NCI-H69 (cell line): ENCODE measurements at places on chromosomes 5 and 9.

GRCh38 chr9:38720083-38720745 is at the start of gene FAM240B:
TSS of gene FAM240B (minus strand) at chr9:38720133. CDS start at chr9:38703999, 16,134 bp downstream.
- DNase-seq = no peak

DNA sequence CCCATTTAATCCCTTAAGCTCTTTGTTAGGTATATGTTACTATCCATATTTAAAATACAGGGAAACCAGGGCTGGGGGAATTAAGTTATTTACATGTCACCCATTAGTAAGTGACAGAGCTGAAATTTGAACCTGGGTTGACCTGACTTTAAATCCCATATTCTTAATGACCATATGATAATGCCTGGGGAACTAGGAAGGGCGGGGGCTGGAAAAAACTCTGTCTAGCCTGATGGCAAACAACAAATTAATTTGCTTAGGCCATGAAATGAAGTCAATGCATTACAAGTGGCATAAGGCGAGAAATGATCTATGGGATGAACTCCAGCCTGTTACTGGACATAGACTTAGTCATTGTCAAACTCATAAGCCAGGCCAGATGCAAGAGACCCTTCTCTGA is 325.7 kb upstream of the WWC1 start:
- peak; percentile 35 for DNase-seq

- DNase-seq = no peak
Observed at GRCh38 chr5:2505217-2505616, 246.3 kb downstream of the IRX2 start.

GRCh38 chr9:109440797-109441287 is 57.3 kb downstream of the PTPN3 start:
- DNase-seq = peak; percentile 90

GRCh38 chr9:101480386-101480785 is 44.8 kb upstream of the ALDOB start:
- peak; percentile 92 for DNase-seq

- DNase-seq = no peak
Observed at GRCh38 chr5:160494451-160494850, 72.8 kb downstream of the PTTG1 start.

DNA sequence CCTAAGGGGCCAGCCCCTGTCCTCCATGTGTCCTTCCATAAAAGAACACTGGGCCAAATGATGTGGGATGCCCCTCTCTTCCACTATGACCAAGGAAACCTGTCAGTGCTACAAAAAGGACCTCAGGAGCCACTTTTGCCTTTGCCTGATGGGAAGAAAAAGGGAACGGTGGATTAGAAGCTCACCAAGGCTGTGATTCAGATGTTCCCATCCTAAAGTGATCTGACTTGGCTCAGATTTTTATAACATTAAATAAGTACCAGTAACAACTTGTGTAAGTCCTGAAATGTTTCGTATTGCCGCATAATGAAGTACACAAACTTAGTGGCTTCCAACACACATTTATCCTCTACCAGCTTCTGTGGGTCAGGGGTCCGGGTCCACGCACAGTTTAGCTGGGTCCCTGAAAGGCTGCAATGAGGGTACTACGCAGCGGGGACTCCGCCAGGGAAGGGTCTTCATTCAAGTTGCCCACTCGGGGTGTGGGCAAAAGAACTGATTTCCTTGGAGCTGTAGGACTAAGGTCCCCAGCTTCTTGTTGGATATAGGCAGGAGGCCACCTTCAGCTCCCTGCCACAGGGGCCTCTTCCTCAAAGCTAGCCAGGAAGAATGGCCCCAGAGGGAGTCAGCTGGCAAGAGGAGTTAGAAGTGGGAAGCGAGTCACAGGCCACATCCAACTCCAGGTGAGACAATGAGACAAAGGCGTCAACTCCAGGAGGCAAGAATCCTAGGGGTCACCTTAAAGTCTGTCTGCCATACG is 60.4 kb downstream of the RAPGEF1 start:
- no peak for DNase-seq

GRCh38 chr9:131943351-131943841 is 136.3 kb downstream of the MED27 start:
- DNase-seq = peak; percentile 99

DNA sequence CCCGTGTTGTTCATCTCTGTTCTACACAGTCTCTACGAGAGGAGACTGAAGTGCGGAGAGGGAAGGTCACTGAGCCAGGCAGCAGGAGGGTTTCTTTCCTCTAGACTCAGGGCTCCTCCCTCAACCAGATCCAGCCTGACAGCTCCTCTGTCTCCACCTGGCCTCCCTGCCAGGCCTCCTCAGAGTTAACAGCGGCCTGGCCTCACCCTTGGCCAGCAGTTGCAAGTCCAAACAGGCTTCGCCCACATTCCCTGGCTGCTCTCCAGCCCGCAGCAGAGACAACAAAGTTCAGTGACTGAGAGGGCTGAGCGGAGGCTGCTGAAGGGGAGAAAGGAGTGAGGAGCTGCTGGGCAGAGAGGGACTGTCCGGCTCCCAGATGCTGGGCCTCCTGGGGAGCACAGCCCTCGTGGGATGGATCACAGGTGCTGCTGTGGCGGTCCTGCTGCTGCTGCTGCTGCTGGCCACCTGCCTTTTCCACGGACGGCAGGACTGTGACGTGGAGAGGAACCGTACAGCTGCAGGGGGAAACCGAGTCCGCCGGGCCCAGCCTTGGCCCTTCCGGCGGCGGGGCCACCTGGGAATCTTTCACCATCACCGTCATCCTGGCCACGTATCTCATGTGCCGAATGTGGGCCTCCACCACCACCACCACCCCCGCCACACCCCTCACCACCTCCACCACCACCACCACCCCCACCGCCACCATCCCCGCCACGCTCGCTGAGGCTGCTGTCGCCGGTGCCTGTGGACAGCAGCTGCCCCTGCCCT is at the start of gene HRCT1:
TSS of gene HRCT1 (plus strand) at position 291 of the 768 bp plus-strand sequence. CDS start at position 377, 86 bp downstream.
- peak; percentile 42 for DNase-seq

DNA sequence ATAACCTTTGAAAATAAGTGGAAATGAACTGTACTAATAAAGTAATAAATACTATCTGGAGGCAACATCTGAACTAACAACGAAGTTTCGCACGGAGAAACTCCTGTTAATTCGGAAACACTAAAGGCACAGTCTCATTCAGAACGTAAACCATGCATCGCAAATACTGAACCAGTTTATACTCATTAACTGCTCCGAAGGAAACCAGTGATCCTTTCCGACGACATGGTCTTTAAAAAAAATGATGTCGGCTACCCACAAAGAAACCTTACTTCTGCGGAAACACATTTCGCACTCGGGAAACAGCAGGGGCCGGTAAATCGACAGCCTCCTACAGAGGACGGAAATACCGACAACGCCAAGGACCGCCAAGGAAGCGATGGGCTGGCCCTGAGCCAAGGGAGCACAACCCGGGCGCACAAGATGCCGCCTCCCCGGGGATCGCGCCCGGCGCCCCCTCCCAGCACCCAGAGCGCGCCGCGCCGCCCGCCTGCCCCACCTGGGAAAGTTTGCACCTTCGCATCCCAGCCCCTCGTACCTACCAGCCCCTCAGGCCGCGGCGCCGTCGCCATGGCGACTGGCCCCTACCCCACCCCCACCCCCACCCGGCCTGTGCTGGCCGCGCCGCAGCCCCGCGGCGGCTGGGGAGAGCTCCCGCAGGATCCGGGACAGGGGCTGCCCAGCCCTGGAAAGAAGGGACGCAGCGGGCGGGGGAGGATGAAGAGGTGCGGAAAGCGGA is 732 bp downstream of the PRKAA1 start:
- peak; percentile 93 for DNase-seq

DNA sequence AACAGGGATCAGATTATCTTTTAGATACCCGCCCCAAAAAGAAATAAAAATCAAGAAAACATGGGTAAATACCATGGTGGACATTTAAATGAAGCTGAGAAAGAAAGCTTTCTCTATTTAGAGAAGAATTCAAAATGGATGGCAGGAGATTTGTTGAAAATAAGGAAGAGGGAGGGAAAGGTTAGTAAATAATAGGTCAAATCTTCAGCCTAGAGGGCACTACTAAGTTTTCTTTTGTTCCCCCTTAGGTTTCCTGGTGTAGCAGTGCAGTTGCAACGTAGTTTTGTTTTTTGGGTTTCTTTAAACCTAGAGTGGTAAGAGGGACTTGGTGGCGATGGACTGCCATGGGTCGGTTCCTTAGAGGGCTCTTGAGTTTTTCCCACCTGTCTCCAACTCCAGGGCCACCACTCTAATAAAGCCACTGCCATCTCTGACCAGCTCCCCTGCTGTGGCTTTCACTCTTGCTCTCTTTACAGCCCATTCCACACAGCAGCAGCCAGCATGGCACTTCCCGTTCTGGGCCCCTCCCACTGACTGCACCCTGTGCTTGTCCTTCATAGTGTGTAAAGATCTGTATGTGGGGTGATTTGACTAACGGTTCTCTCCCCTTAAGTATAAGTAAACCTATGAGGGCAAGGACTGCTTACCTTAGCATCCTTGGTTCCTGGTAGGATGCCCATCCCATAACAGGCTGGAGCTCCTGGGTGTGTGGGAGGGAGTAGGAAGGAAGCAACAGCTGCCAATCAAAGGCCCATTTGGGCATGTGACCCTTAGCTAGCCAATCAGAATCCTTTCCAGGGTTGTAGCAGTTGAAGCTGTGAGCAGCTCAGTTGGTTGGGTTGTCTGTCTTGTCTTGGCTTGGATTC is 118.3 kb downstream of the SLC1A3 start:
- DNase-seq = peak; percentile 9

GRCh38 chr5:54870271-54870670 is 115.1 kb downstream of the ESM1 start:
- no peak for DNase-seq

- no peak for DNase-seq
Observed at GRCh38 chr9:115155037-115155436, 37.1 kb upstream of the TNC start.

DNA sequence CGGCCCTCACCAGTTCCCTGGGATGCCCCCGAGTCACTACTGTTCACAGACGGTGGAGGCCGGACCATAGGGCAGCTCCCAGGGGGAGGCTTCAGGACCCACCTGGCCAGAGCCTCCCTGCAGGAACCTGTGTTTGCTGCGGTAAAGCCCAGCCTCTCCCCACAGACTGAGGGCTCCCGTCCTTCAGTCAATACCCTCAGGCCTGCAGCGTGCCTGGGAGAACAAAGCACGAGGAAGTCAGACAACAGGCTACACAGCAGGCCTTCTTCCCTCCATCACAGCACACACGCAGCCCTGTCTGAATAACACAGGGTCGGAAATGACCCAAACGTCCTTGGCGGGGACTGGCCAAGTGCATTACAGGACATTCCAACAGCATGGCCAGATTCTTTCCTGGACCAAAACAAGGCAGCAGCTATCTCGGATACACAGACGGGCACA is 34.4 kb downstream of the COL23A1 start:
- DNase-seq = peak; percentile 69

DNA sequence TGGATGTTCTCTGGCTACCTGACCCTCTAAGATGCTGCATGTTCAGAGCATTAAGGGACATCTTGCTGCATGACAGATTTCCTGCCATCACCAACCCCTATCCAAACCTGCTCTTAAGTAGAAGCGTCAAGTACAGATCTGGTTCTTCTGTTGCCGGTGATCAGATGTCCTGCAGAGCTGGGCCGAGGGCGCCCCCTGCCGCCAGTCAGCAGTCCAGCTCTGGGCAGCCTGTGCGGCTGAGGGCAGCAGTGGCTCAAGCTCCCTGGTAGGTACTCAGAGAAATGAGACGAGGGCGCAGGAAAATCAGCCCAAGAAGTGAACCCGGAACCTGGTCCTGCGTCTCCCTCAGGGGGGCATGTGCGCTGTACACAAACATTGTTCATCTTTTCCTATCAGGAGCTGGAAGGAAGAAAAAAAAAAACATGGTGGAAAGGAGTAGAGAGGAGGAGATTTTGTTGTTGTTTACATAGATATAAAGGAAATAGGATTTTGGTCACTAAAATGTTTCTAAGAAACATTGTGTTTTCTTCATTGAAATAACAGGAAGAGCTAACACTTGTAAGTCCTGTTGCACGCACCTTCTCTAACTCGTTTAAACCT is 95.8 kb downstream of the CFAP90 start:
- peak; percentile 43 for DNase-seq

GRCh38 chr9:34219421-34219820 is 40.6 kb downstream of the UBAP1 start:
- DNase-seq = no peak

DNA sequence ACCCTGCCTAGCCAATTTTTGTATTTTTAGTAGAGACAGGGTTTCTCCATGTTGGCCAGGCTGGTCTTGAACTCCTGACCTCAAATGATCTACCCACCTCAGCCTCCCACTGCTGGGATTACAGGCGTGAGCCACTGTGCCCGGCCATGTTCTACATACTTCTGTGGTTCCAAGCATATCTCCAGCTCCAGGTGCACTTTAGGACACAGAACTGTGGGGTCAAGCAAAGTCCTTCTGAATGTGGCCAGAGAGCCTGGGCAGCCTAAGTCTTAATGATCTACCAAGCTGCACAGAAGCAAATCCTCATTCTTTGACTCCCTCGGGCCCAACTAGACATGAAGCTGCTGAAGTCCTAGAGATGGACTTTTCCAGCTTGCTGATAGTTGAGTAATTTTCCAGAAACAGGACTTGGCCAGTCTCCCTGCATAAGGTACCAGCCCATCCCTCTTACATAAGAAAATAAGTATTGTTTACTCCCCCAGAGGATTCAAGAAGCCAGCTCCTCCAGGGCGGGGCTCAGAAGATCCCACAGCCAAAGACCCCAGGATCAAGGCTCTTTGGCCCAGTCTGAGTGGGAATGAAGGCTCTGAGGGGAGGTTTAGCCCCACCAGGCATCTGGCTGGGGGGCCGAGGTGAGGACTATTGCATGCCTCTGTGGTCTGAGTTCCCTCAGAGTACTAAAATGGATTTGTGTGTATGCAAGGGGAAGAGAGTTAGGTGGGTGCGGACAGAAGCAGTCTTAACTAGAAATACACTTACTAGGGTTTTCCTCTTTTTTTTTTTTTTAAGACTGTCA is 8.7 kb downstream of the CLTB start:
- DNase-seq = no peak

GRCh38 chr9:27348785-27349697 is 52.1 kb upstream of the EQTN start:
- peak; percentile 83 for DNase-seq

GRCh38 chr9:131701789-131702337 is 38.0 kb downstream of the RAPGEF1 start:
- no peak for DNase-seq

- no peak for DNase-seq
Observed at GRCh38 chr5:15722305-15722704, 222.3 kb downstream of the FBXL7 start.

GRCh38 chr9:132798817-132799790 is 79.0 kb downstream of the AK8 start:
- DNase-seq = peak; percentile 57

- DNase-seq = no peak
Observed at GRCh38 chr9:129259375-129259774, 81.3 kb upstream of the IER5L start.

DNA sequence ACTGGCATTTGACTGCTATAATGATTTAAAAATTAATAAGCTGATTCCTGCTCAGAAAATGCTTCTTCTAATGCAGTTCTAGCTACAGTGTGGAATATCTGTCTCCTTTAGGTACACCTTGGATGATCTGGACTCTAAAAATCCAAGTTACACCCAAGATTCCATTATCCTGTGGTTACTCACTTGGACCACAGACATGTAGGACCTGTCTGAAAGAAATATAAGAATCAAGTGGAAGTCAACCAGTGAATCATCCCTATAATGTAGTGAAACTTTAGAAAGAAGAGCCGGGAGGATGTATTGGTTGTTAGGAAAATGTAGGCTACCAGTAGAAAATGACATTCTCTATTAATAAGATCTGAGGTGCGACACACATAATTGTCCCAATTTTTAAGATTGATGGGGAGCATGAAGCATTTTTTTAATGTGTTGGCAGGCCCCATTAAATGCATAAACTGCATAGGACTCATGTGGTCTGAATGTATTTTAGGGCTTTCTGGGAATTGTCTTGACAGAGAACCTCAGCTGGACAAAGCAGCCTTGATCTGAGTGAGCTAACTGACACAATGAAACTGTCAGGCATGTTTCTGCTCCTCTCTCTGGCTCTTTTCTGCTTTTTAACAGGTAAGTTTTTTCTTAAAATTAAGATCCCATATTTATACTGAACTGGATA is at the start of gene SPINK6:
TSS of gene SPINK6 (plus strand) at position 512 of the 673 bp plus-strand sequence. CDS start at position 567, 55 bp downstream.
- no peak for DNase-seq
